ENCODE measurements at places on chromosomes 12 and 14.

- no peak for DNase-seq
These were observed 5.3 kb upstream of the LRRC10 start for GRCh38 chr12:69616025-69616424.

DNA sequence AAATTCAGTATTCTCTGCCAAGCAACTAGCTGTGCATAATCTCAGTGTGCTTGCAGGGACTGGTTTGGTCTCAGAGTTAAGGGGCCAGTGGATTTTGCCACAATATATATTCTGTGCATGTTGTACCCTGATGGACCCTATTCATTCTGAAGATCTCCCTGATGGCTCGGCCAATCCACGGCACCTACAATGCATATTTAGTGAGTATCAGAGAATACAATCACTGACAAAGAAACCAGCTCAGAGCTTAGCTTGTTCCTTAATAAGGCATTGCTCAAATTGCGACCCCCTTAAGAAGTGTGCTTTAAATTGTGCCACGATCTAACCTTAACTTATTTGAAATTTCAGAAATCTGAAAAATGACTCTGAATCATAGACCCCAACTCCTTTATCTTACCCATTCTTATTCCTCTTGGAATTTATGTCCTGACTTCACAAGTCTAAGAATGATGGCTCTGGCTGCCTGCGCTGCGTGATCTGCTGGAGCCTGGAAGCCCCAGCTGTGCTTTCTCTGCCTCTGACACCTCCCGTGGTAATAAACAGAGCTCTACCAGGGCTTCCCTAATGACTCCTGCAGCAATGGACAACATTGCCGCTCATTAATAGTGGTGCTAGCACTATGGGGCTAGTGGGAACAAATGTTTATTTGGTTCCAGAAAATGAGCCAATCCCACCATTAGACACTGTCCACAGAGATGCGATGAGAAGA, 9.0 kb upstream of the DCAF4 start:
- DNase-seq = no peak

DNA sequence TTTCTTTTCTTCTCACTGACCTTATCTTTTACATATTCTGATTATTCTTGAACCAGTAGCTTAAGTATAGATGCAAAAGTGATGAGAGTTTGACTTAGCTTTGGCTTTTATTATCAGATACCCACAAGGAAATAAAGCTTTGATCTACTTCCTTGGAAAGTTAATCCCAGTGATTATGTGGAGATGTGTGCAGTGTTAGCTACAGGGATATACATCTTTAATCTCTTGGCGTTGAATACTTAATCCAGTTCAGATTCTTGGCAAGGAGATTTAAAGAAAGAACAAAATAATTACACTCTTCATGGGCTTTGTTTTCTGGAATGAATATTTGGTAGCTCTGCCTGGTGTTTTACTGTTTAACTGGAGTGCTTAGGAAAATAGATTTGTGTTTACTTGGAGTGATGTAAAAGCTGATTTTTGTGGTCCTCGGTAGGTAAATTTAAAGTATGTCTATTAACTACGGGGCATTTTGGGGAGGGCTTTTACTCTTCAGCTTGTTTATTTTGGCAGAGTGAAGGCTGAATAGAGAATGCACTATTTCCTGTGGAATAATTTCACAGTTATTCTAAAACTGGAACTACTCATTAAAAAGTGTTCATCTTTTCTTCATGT, 150.1 kb upstream of the LRIG3 start:
- DNase-seq = no peak

DNA sequence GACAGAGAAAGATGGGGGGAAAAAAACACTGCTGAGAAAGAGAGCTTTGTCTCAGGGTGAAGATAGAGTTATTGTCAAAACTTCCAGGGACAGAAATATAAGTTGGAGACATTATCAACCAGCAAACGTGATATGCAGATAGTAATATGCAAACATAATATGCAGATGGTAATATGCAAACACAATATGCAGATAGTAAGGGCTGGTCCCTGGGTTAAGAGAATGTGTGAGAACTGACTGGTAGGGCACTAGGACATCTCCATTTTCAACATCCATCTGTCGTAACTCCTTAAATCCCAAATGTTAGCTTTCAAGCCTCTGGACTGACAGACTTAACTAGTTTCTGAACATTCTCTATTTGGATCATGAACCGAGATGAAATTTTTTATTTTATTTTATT, 32.2 kb downstream of the SNRPF start:
- DNase-seq = no peak

GRCh38 chr12:67471810-67472209, 176.7 kb upstream of the DYRK2 start:
- no peak for DNase-seq

GRCh38 chr12:121376754-121377697, 22.9 kb upstream of the RNF34 start:
- DNase-seq = no peak

GRCh38 chr14:29743531-29743930, 184.1 kb downstream of the PRKD1 start:
- no peak for DNase-seq

DNA sequence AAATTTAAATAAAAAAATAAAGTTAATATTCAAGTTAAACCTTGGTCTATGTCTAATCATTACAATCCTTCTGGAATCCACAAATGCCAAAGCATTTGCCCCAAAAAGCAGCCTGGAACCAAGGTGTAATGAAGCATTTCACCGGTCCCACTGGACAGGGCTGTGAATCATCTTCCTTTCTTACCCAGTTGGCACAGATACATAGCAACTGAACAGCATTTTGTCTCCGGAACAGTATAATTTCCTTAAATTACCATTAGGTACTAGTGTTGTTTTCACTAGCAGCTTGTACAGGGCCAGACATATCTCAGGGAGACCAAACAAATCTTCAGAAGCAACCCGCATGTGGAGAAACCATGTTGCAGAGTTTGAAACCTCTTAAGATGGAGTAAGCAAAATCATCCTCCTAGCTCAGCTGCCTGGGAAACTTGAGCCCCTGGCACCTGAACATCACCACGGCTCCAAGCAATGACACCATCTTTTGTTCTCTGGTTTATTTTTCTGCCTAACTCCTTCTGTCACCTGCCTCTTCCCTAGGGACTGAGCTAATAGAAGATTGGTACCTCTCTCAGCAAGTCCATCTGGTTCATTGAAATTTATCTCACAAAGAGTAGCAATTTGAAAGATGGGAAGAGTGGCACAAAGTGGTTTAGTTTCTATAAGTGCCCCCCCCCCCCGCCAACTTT, 17.9 kb upstream of the MDM1 start:
- DNase-seq = no peak

GRCh38 chr14:96661244-96661969, 135.8 kb upstream of the VRK1 start:
- DNase-seq = no peak

- DNase-seq = no peak
These were observed 151.0 kb downstream of the SLC25A21 start for GRCh38 chr14:37021390-37021789.

GRCh38 chr14:59160506-59160905, 28.0 kb upstream of the DAAM1 start:
- DNase-seq = no peak

GRCh38 chr12:2618291-2618995, 176.3 kb upstream of the FKBP4 start:
- DNase-seq = no peak

GRCh38 chr12:108107293-108107692, 21.8 kb upstream of the WSCD2 start:
- DNase-seq = no peak

- no peak for DNase-seq
These were observed 96.2 kb downstream of the PAPOLA start for GRCh38 chr14:96598332-96598928.

GRCh38 chr12:12282202-12282601, 15.4 kb upstream of the LRP6 start:
- no peak for DNase-seq

DNA sequence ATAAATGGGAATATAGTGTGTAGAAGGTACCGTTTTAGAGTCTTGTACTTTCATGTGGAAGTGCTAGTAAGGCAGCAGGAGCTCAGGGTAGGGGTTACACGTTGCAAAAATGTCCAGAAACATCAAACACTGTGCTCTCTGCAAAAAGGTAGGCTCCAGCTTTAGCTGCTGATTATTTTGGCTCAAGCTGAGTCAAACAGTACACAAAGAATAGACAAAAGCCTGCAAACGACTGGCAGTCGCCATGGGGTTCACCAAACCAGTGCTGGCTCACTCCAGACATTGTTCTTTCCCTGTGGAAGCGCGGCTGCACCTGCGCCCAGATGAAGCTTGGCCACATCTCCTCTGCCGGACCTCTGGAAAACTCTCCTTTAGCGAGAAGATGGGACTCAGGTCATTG, 45.3 kb upstream of the NAA30 start:
- no peak for DNase-seq

GRCh38 chr12:60100852-60101251, 505.0 kb downstream of the SLC16A7 start:
- DNase-seq = no peak

DNA sequence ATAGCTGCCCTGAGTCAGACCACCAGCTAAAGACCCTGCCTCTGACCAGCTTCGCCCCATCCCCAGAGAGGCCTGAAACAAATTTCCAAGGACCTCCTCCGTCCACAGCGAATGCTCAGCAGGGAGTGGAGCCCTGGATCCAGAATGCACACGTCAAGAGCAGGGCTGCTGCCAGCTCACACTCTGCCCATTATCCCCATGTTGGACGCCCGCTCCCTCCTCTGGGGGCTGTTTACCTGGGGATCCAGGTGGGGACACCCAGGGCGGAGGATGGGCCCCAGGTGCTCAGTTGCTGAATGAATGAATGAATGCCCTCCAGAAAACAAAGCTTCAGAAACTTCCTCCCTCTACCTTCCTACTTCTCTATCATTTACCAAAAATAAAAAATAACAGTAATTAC, 18.1 kb downstream of the BCL11B start:
- DNase-seq = no peak

DNA sequence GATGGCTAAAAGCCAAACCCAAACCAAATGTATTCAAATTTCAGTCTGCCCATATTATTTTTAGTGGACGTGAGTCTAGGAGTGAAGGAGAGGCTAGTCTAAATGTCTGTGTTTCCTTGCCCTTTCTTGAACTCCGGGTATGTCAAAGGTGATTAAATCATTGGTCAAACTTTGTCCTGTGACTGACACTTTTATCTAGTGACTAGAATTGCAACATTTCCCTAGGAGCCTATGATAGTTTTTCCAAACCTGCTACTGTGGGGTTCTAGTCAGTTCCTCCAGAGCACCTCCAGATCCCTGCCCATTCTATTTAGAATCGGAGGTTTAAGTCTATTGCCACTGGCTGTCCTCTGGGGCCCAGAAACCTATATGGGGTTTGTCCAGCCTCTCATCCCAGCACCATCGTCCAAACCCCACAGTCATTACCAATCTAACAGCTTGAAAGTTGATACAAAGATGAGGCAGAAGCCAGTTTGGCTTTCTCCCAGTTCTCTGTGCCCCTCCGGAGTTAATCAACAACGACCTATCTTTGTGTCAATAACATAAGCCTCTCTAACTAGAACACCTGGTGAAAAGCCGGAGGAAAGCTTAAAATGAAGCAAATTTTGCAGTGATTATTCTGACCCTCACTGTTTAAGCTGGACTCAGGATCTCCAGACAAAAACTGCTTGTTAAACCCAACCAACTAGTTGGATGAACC, 306.7 kb downstream of the ZFP36L1 start:
- DNase-seq = no peak

DNA sequence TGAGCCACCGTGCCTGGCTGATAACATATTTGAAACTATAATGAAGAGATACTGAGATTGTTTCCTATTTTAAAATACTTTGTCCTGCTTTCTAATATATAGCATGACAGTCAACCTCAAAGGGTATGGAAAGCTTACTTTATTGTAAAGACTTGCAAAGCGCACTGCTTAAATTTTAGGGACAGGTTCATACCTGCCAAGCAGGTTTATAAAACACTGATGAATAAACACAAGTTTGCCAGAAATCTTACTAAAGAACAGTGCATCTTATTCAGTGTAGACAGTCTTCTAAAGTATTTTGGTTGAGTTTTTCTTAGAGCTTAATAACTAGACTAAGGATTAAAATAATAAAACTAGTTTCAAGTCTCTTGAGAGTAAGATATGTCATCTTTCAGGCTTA, 4.8 kb downstream of the C12orf71 start:
- DNase-seq = no peak

DNA sequence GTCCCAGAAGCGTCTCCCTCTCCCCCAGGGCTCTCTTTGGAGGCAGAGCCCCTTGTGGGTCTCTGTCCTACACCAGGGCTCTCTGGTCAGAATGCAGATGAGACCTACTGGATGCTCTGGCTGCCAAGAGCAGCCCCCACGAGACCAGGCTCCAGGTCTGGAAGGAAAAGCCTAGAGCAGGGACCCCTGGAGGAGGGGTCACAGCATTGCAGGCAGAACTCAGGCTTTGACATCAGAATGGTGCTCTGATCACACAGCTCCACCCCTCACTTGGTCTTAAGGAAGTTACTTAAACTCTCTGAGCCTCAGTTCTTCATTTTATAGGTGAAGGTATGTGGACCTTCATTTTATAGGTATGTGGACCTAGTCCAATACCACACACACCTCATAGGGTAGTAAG, 83.1 kb downstream of the ARL6IP4 start:
- DNase-seq = no peak

DNA sequence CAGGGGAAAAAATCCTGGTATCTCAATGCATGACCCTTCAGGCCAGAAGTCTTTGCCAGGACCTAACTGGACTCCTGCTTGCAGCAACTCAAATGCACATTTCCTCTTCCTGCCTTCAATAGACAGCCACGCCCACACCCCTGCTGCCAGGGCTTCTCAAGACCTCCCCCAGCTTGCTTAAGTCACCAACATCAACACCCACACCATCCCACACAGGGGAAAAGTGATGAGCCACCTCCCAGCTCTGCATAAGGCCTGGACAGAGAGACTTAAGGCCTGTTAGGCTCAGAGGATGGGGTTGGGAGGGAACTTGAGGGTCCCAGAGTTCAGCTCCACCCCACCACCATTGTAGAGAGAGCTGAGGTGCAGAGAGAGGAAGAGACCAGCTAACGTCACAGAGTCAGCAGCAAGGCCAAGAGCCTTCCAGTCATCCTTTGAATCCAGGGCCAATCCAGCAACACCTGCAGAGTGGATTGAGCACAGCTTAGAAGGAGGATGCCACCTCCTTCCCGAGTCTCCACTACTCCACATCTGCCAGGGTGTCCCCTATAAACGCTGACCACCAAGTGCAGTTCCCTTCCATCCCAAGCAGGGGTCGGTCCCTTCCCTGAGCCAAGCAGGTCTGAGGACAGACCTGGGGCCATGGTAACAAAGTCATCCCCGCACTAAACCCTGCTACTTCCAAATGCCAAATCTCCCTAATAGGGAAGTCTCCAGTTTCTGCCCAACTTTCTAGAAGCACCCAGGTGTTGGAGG, 50.0 kb downstream of the KDM2B start:
- DNase-seq = peak; percentile 39

- DNase-seq = no peak
These were observed 111.0 kb upstream of the LHX5 start for GRCh38 chr12:113582521-113583218.

GRCh38 chr14:102042699-102043098, 44.1 kb downstream of the HSP90AA1 start:
- no peak for DNase-seq

GRCh38 chr12:104352106-104352713, 48.7 kb downstream of the EID3 start:
- no peak for DNase-seq
